ENCODE measurements at places on chromosomes 4 and X.

DNA sequence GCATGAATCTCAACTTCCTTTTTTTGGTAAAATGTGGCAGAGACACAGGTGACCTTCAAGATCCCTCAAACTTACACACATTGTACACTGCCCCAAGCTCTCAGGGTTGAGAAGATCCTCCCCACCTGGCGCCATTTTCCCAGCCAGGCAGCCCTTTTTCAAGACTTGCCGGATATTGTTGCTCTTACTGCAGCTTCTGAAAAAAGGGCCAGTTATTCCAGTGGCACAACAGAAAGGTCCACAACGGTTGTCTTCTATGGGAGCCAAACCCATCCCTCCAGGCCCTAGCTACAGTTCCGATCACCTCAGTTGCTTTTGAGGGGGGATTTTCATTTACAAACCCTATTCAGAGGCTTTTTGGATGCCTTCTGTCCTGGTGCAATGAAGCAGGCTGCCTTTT lies 101.1 kb downstream of the CHIC2 start:
- no peaks in the 10 kb centered on the region for H3K36me3 ChIP-seq
- H3K27ac ChIP-seq = no peak overlapping the region

- no peak overlapping the region for H3K4me3 ChIP-seq
- H3K27ac ChIP-seq = no peak overlapping the region
- no peaks in the 10 kb centered on the region for H3K4me1 ChIP-seq
- peaks cover 3% of the 10 kb centered on the region for H3K27me3 ChIP-seq
- H3K36me3 ChIP-seq = no peaks in the 10 kb centered on the region
Measured at GRCh38 chr4:66193487-66193886, 523.2 kb upstream of the EPHA5 start.

DNA sequence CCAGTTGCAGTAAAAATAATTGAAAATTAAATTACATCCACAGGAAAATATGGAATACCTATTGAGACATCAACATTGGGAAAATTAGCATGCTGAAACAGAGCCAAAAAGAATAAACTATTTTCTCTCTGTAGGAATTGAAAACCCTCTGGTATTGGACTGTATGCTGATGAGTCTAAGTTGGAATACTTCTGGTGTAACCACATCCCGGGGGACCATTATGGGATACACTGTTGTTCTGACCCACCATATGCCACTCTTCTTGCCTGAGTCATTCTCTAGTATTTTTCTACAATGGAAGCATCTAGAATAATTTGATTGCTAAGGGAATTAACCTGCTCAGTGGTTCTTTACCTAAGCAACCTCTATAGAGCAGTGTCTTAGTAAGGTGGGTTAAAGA lies 640.7 kb upstream of the AGA start:
- no peak overlapping the region for H3K4me3 ChIP-seq
- no peaks in the 10 kb centered on the region for H3K36me3 ChIP-seq
- DNase-seq = no peak
- no peaks in the 10 kb centered on the region for H3K4me1 ChIP-seq
- H3K27ac ChIP-seq = no peak overlapping the region

GRCh38 chrX:10233696-10234095 lies 76.9 kb downstream of the CLCN4 start:
- no peaks in the 10 kb centered on the region for H3K4me1 ChIP-seq
- H3K27ac ChIP-seq = no peak overlapping the region
- H3K36me3 ChIP-seq = peaks cover 33% of the 10 kb centered on the region
- no peaks in the 10 kb centered on the region for H3K27me3 ChIP-seq
- no peak for DNase-seq
- no peak overlapping the region for H3K4me3 ChIP-seq

- H3K27ac ChIP-seq = no peak overlapping the region
- H3K27me3 ChIP-seq = no peaks in the 10 kb centered on the region
- H3K4me1 ChIP-seq = peaks cover 5% of the 10 kb centered on the region
Measured at GRCh38 chr4:62324215-62324614, 1124.1 kb downstream of the ADGRL3 start.

DNA sequence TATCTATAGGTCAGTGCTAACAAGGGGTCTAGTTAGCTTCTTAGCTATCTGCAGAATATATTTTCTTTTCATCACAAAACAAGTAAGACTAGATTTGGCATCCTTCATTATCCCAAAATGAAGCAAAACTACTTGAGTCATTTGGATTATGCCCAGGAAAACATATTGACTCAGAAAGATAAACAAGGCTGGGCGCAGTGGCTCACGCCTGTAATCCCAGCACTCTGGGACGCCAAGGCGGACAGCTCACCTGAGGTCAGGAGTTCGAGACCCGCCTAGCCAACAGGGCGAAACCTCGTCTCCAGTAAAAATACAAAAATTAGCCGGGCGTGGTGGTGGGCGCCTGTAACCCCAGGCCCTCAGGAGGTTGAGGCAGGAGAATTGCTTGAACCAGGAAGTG lies 18.0 kb upstream of the MND1 start:
- H3K27ac ChIP-seq = no peak overlapping the region
- H3K4me1 ChIP-seq = no peaks in the 10 kb centered on the region

Measured in nephron progenitor cell (in vitro differentiated cells).